ENCODE measurements at places on chromosomes 3 and 15.

- DNase-seq = no peak
Measured at GRCh38 chr3:131067983-131068382, 41.3 kb downstream of the NEK11 start.

GRCh38 chr3:141740349-141740748, 2.3 kb downstream of the RNF7 start:
- no peak for DNase-seq

- DNase-seq = no peak
Measured at GRCh38 chr15:49964061-49964460, 155.0 kb downstream of the ATP8B4 start.

GRCh38 chr15:28023422-28023821, 75.7 kb downstream of the OCA2 start:
- no peak for DNase-seq

All from chondrocyte (in vitro differentiated cells).